ENCODE measurements at places on chromosomes 6 and 20.

GRCh38 chr6:30163090-30163917 is at the start of gene TRIM15:
TSS of gene TRIM15 (plus strand) at chr6:30163546. CDS start at chr6:30163685, 139 bp downstream.
- DNase-seq, result no peak

DNA sequence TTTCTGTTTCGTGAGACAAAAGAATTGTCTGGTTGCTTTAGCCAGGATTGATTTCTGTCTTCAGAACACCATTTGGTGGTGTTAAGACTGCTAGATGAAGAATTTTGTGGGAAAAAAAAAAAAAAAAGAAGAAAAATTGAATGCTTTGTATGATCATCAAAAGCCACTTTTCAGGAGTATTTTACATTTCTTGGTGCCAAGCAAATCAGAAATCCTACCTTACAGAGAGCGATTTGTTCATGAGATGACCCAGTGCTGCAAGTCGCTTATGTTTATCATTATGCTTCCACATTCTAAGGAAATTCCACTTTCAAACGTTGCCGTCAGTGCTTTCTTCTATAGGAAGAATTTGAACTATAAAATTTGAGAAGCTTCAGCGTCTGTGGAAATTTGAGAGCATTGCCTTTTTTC is 228.7 kb downstream of the BCKDHB start:
- no peak for DNase-seq

GRCh38 chr6:77678048-77678447 is 25.2 kb downstream of the MEI4 start:
- DNase-seq, result no peak

GRCh38 chr6:75329703-75330102 is 45.1 kb upstream of the TMEM30A start:
- no peak for DNase-seq

- DNase-seq, result no peak
Measured at GRCh38 chr20:38159957-38160756, 4.9 kb downstream of the TGM2 start.

GRCh38 chr20:32959351-32960221 is 44.6 kb downstream of the SUN5 start:
- DNase-seq, result no peak

DNA sequence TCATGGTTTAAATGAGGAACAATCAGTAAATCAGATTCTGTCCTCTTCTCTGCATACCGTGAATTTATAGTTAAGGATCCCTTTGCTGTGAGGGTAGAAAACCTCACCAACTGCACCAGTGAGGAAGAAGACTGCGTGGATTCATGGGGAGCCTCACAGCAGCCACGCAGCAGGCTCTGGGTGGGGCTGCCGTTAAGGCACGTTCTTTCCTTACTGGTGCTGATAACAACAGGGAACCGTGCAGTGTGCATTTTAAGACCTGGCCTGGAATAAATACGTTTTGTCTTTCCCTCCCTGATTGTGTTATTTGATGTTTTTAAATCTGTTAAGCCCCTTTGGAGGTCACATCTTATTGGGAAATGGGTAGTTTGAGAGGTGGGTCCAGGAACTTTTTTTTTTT is 17.6 kb upstream of the MYLK2 start:
- no peak for DNase-seq

- no peak for DNase-seq
Measured at GRCh38 chr20:22232923-22233322, 351.4 kb downstream of the FOXA2 start.

- DNase-seq, result no peak
Measured at GRCh38 chr6:78607189-78607588, 260.2 kb upstream of the IRAK1BP1 start.

- DNase-seq, result no peak
Measured at GRCh38 chr6:16757332-16757731, 3.9 kb downstream of the ATXN1 start.

GRCh38 chr6:89045011-89045387 is 35.6 kb upstream of the PNRC1 start:
- DNase-seq, result no peak

DNA sequence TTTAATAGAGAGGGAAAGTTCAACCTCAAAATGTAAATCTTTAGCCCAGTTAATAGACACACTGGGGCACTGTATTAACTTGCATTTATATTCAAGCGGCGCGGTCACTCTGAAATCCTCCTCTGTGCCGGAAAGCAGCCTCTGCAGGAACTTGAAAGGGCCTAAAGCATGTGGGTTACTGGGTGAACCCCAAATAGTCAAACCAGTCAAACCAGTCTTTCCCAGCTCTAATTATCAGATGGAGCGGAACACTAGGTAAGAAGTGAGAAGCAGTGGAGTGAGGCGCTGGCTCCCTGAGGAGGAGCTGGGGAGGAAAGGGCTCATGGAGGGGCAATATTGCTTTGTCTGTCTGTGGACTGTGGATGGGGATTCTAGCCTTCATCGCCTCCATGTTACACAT is 531.3 kb downstream of the QKI start:
- no peak for DNase-seq

GRCh38 chr6:83221889-83222479 is 28.8 kb downstream of the RWDD2A start:
- no peak for DNase-seq

DNA sequence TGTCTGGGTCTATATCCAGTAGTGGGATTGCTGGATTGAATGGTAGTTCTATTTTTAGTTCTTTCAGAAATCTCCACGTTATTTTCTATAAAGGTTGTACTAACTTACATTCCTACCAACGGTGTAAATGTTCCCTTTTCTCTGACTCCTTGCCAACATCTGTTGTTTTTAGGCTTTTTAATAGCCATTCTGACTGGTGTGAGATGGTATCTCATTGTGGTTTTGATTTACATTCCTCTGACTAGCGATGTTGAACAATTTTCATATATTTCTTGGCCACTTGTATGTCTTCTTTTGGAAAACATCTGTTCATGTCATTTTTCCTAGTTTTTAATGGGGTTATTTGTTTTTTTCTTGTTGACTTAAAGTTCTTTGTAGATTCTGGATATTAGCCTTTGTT is 99.3 kb downstream of the BMP2 start:
- no peak for DNase-seq

- no peak for DNase-seq
Measured at GRCh38 chr6:33117811-33118277, 42.1 kb downstream of the HLA-DPB1 start.

DNA sequence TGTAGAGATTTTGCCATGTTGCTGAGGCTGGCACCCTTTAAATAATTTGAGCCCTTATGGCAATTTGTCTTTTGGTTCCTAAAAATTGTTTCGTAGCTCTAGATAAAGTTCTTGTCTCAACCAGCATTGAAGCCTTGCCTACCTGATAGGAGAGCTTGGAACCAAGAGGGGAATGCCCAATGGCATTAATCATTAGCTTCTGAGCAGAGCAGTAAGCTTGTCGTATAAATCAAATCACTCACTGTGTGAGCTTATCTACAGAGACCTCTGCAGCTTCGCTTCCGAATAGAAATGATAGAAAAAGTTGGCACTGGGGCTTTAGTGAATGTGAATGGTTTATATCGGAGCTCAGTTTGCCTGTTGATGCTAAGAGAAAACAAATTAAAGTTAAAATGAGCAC is 10.7 kb downstream of the ANKRD6 start:
- no peak for DNase-seq

All from stimulated activated CD8-positive, alpha-beta memory T cell treated with anti-CD3 and anti-CD28 coated beads, Interleukin-2, amount 100 ng/mL, for 1 hour (primary cell).